Skin of body (tissue), 3 donors: ENCODE measurements at places on chromosomes 2 and 18. TPM values are rescaled to one million over a fixed set of nuclear protein-coding genes. Genes with fewer than 3 reads are reported as not detected.

DNA sequence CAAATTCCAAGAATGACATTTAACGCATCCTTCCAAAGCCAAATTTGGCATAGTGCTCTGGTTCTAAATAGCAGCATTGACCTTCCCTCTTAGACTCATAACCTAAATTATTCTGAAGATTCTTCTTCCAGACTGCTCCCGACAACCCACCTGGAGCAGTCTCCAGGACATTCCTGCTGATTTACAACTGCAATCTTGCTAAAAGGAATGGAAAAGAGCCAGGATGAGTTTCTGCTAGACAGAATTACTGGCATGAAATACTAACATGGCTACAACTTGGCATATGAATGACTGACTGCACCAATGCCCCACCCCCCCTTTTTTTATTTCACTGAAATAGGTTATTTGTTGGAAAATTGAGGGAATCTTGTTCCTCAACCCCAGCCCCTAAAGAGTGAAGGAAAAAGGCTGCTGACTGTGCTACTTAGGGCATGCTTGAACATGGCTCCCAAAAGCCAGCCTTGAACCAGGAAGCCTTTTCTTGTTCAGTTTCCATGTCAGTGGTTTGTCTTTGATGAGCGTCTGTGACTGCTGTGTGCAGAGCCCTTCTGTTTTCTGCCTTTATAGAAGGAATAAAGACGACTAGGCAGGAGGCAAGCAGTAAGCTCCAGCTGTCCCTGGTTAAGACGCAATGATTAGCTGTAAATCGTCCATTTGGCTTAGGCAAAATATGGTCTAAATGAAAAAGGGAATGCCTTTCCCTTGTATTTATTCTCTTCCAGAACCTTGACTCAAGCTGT lies 47.4 kb upstream of the ITGB6 start:
- peak; percentile 16 for DNase-seq

LRRTM4 gene
- total RNA-seq, result 0.89 TPM

- DNase-seq, result no peak
Observed at GRCh38 chr2:14626873-14627272, 5.6 kb upstream of the LRATD1 start.

- peak; percentile 80 for DNase-seq
Observed at GRCh38 chr2:71691747-71692441, 238.5 kb downstream of the DYSF start.

GRCh38 chr2:99181624-99182000 lies 628 bp downstream of the MRPL30 start:
- DNase-seq, result no peak

DNA sequence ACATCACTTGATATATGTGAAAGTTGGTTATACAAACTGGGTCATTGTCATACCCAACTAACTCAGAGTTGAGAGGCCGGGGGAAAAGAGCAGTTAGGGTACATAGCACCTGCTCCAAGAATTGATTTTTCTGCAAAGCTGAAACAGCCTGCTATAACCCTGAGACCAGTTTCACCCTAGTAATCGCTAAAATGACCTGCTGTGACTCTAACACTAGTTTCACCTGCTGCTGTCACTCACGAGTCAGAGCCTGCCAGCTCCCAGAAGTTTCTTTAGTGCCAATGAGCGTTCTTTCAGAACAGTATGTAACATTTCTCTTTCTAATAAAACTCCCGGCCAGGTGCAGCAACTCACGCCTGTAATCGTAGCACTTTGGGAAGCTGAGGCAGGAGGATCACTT lies 28.0 kb downstream of the SRSF7 start:
- DNase-seq, result no peak

DNA sequence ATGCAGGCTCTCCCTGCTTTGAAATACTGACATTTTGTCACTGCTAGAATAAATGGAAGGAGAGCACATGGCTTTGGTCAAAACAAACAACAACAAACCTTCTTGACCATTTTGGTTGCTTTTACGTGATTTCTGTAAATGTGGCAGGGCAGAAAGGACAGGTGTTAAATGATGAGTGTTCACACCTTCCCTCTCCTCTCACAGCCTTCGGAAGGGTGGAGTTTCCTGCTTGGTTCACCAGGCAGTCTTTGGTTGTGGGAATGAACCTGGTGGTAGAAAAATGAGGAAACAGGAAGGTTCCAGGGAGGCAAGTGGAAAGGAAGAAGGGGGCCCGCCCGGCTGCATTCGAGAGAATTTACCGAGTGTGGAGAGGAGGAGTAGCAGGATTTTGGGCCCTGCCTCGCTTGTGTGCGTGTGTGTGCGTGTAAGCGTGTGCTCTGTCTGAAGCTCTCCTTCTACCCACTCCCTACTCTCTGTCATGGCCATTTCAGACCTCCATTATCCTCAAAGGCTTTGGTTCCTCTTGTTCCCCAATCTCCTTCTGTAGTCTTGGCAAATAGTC lies 23.7 kb upstream of the SPP2 start:
- DNase-seq, result no peak

GRCh38 chr2:220117025-220117424 lies 489.6 kb downstream of the SLC4A3 start:
- no peak for DNase-seq

DNA sequence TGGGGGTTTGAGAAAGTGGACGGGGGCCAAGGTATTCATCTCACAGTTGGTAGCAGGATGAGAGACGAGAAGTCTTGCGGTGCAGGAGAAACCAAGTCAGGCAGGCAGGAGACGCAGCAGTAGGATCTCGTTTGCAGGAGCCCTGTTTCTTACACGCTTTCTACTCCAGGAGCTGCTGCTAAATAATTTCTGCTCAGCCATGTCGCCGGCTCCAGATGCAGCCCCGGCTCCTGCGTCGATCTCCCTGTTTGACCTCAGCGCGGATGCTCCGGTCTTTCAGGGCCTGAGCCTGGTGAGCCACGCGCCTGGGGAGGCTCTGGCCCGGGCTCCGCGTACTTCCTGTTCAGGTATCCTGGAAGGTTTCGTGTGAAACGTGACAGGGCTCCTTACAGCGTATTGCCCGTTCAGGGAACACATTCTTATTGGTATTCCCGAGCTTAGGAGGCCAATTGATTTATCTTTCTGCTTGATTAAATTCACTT lies 494 bp downstream of the ANKZF1 start:
- no peak for DNase-seq

GRCh38 chr2:233053928-233054784 lies 6.0 kb upstream of the INPP5D start:
- no peak for DNase-seq

GRCh38 chr2:16126517-16127275 lies 186.3 kb downstream of the MYCN start:
- DNase-seq, result no peak

NT5C1B gene
- not detected for total RNA-seq

DNA sequence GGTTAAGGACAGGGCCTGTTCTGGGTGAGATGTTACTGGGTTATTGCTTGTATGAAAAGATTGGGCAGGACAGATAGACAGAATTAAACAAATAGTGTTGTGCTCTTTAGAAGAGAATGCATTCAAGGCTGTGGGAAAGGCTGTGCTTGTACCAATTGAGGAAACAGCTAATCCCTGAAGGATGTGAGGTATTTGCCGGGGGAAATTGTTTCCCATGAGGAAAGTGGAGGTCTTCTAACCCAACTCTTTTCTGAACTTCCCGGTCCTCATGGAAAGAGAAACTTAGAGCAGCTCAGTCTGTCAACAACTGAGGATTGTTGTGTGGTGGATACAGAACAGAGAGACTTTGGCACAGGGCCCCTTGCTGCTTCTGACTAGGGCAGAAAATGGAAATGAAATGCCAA lies 9.5 kb downstream of the SLC1A4 start:
- no peak for DNase-seq

- DNase-seq, result no peak
Observed at GRCh38 chr2:149924028-149924427, 336.5 kb upstream of the MMADHC start.

DNA sequence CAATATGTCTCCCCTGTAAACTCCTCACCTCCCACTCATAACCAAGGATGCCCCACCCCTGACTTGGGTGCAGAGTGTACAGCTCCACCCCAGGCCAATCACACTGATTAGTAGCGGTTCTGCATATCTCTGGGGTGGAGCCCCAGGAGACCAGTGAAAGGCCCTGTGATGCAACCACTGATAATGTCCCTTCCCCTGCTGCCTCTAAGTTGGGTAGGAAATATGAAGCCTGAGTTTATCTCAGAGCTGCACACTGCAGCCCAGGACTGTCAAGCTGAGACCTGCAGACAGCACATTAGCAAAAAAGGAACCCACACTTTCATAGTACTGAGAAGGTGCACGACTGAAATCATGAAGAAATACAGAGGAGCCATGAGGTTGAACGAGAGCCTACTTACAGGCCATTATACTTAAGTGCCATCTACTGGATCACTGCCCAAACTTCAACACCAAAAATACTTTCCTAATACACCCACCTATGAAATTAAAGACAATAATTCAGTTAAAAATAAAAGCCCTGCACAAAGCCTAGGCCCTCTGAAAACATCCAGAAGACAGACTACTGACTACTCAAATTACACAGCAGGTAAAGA lies 455.4 kb upstream of the LRRTM4 start:
- DNase-seq, result no peak

- peak; percentile 80 for DNase-seq
Observed at GRCh38 chr2:168346725-168347477, 99.5 kb upstream of the STK39 start.

MYOM1 gene
- total RNA-seq, result 70.2 TPM

DNA sequence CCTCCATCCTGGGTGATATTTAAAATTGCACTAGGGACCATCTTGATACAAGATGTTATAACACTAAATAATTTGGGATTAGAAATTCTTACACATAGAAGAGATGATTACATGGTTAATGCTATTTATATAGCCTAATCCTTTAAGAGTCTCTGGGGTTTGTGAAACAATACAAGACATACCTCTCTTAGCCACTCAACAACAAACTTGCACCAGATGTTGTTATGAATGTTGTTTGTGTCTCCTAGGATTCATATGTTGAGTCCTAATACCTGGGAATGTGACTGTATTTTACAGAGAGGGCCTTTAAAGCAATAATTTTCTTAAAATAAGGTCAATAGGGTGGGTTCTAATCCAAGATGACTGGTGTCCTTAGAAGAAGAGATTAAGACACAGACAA lies 678.3 kb downstream of the NYAP2 start:
- peak; percentile 79 for DNase-seq

DNA sequence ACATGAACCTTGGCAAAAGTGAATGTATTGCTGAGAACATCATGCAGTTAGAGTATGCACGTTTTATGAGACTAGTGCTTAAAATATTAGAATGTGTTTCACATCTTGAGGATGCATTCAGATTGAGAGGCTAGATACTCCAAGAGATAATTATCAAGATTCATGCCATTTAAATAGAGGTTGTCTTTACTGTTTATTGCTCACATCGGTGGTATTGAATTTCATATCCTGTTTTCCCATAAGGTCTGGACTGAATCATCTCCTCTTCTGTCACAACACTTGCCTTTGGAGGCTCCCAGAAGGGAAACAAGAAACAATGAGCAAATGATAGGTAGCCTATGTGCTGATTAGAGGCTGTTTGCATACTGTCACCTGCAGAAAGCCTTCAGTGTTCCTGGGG lies 83.8 kb downstream of the CLHC1 start:
- no peak for DNase-seq

GRCh38 chr2:40034198-40034597 lies 255.1 kb upstream of the THUMPD2 start:
- DNase-seq, result no peak

RUFY4 gene
- 0.10 TPM for total RNA-seq

TNFAIP6 gene
- 26.5 TPM for total RNA-seq
